NT2/D1 (cell line): ENCODE measurements at places on chromosomes 2 and 18.

- DNase-seq: no peak
These were observed 614 bp upstream of the COQ10B start for GRCh38 chr2:197452754-197453122.

DNA sequence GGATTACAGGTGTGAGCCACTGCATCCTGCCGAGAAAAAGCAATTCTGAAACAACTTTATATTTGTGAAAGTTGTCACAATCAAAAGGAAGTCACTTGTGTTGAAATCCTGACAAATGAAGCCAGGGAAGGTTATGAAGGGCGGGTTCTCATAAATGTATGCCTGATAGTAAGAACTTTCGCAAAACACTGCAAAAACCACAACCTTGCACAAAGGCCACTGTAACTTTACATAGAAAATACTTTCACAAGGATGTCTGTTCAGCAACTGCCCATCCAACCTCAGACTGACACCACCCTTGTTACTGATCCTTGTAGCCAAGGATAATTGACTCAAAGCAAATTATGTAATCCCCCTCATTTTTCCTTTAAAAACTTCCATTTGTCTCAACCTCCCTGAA lies 90.6 kb downstream of the SLC4A3 start:
- DNase-seq: no peak

GRCh38 chr2:204948822-204949221 lies 403.5 kb downstream of the PARD3B start:
- no peak for DNase-seq

DNA sequence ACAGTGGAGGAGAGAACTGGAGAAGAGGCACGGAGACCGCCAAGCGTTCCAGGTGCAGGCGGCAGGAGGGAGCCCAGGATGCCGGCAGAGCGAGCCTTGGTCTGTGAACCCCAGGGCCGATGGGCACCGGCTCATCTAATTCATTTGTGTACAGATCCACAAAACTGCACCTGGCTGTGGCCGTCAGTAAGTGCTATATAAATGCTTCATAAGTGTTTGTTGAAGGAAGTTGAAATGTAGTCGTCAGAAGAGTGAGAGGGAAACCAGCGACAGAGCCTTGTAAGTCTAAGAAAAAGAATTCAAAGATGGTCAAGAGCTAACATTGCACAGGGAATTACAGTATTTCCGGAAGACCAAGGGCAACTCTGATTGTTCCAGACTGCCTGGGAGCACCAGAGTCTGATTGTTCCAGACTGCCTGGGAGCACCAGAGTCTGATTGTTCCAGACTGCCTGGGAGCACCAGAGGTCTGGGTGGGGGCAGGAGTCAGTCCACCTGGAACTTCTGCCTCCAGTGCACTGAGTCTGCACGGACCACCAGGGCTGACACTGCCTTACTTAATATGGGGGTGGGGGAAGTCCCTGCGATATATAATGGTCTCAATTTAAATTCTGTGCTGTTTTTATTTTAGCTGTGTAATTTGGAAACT lies 112.3 kb downstream of the BCL2 start:
- DNase-seq: no peak

GRCh38 chr18:37122877-37123276 lies 293.9 kb downstream of the KIAA1328 start:
- DNase-seq: no peak

- no peak for DNase-seq
These were observed 11.6 kb upstream of the TGFA start for GRCh38 chr2:70565039-70565731.

DNA sequence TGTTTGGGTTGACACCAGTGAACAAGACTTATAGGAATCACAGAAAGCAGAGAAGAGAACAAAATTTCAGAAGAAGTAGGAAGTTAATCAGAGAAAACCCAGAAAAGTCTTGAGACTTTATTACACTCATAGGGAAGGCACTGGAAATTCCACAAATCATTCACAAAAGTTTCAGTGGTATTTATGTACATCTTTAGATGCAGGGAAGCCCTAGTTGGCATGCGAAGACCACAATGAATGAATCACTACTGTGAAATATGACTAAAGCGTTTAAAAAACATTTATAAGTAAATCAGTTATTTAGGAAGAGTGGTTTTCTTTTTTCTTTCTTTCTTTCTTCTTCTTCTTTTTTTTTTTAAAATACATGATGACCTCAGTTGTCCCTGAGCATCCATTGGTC lies 105.1 kb downstream of the NUP35 start:
- no peak for DNase-seq

DNA sequence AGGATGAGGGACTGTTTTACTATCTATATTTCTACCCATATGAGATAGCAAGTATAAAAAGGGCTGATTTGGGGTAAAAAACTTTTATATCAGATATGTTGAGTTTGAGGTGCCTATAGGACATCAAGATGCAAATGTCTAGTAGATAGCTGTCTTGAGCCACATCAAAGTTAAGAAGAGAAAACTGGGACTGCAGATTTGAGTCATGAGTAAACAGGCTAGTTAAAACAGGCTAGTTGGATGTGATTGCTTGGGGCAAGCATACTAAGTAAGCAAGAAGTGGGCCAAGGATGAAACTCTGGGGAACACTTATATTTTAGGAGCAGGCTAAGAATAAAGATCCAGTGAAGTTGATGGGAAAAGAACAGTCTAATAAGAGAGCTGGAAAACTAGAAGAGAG lies 2.8 kb upstream of the SCRN3 start:
- no peak for DNase-seq

- DNase-seq: no peak
These were observed 69.8 kb downstream of the CCBE1 start for GRCh38 chr18:59627414-59627813.

DNA sequence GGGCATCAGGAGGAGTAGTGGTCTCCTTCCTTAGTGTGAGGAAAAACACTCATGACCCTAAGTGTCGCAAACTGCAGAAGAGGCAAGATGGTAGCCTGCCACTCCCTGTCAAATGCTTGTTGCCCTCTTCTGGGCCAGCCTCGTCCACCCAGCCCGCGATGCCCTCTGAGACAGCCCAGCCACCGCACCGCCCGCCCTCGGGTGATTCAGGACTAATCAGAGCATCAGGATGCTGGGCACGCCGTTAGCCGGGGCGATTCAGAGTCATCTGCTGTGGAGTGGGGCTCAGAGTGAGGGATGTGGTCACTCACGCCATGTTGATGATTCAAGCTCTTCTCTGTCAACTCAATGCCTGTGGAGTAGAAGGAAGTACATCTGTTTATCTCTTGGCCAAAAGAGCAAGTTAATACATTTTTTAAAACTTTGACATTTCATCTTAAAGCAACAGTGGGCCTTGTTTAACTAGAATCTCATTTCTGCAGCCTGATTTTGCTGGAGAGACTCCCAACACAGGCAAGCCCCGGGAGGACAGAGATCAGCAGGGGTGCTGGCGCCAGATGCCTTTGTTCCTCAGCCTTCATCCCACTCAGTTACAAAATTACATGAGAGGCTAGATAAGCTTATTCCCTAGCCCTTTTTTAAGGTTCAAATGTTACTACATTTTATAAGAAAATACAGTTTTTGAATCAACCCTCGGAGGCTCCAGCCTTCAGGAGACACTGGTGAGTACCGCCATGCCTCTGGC lies 79.0 kb downstream of the TMEM18 start:
- no peak for DNase-seq

- DNase-seq: no peak
These were observed 114.5 kb downstream of the TTC27 start for GRCh38 chr2:32742376-32742775.

DNA sequence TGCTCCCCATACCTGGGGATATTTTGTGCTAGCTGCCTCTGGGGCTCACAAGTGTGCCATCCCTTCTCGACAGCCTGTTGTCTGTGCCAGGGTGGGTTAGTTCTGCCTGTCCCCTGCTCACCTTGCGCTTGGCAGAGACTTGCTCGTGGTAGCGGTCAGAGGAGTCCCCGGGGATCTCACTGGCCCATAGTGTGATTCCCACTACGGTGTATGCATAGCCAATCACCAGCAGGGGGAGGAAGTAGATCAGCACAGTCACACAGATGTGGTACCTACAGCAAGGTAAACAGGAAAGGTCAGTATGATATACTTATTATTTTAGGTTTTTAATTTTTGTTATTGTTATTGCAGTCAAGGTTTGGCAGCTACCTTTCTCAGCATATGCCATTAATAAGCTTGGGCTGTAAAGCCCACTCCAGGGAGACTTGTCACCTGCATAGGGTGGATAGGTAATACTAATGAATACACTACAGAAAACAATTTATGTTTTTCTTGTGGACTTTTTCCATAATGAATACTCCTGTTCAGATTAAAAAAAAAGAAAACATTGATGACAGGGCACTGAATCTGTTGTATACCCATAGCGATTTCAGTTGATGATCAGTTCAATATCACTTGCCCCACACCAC lies 95.2 kb downstream of the POLE4 start:
- DNase-seq: peak; percentile 52

GRCh38 chr2:9741110-9741509 lies 102.2 kb upstream of the TAF1B start:
- no peak for DNase-seq

DNA sequence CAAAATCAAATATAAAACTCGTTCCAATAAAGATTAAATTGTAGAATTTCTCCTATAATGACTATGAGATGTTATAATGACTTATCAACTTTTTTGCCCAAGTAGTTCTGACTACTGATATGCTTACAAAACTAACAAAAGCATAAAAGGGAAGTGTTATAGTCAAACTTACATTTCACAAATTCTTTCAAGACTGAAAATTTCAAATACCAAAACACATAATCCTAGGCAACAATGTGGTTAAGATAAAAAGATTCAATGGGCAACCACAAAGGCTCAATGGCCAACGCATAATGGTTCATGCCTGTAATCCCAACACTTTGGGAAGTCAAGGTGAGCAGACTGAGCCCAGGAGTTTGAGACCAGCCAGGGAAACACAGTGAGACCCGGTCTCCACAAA lies 135.7 kb downstream of the USP34 start:
- DNase-seq: no peak

DNA sequence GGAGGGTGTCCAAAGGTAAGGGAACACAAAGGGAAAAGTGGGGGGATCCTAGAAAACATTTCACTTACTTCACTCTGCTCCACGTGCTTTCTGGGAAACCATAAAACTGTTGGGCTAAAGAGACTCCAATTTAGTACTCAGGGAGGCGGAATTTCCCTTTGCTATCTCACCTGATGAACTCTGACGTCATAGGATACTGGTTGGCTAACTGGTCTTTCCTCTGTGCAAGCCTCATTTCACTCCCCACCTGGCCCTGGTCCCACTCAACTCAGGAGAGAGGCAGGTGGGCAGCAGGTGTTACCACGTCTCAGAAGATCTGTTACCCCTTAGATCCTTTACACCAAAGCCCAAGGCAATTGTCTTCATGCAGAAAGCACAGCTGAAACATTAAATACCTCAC lies 51.8 kb upstream of the PMAIP1 start:
- no peak for DNase-seq

DNA sequence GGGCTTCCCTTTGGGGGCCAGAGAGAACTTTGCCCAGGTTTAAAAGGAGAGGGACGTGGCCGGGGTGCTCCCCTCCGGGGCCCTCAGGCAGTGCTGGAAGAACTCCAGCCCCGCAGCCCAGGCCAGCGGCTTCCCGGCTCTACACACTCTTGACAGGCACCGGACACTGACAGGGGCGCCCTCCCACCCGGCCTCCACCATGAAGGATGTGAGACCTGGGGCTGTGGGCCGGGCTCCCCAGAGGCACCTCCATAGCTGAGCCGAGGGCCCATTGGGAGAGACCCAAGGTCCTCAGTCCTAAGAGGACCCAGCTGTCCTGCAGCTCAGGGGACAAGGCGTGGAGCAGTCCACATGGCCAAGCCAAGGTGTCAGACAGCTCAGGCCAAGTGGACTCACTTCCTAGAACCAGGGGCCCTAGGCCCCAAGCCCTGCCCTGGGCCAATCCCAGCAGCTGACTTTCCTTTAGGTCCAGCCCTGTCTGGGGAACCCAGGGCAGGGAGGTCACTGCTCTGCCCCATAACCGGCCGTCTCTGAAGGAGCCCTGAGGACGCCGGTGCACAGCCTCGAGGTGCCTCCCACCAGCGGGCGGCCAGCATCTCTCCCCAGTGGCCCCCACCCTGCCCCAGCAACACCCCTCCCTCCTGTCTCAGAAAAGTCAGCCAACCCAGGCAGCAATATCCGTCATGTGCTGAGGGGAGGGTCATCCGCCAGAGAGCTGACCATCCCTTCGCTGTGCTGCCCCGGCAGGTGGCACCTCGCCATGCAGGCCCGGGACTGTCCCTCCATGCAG lies 51.8 kb downstream of the BIN1 start:
- DNase-seq: no peak

- DNase-seq: no peak
These were observed 20.7 kb downstream of the IGFBP2 start for GRCh38 chr2:216653931-216654365.

- DNase-seq: no peak
These were observed 1517.5 kb upstream of the ZEB2 start for GRCh38 chr2:146037334-146037870.

- DNase-seq: no peak
These were observed 33.2 kb downstream of the FRZB start for GRCh38 chr2:182833084-182833854.

- no peak for DNase-seq
These were observed 39.8 kb upstream of the ZEB2 start for GRCh38 chr2:144559681-144560080.

DNA sequence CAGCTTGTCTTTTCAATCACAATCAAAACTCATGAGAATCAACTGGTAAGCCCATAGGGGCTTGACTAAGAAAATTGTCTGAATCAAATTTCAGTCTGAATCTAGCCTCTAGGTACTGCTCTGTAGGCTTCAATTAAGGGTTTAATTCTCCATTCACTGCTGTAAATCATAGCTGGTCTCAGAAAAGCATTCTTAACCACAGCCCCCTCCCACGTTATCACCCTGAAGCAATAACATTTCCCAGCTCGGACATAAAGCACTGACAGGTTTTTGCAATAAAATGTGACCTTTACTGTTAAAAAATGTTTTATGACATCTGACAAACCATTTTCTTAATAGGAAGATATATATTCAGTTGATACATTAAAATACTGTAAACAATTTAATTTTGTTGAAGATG lies 55.0 kb downstream of the LRP1B start:
- no peak for DNase-seq

GRCh38 chr18:49898421-49898820 lies 85.1 kb upstream of the ACAA2 start:
- DNase-seq: peak; percentile 36

DNA sequence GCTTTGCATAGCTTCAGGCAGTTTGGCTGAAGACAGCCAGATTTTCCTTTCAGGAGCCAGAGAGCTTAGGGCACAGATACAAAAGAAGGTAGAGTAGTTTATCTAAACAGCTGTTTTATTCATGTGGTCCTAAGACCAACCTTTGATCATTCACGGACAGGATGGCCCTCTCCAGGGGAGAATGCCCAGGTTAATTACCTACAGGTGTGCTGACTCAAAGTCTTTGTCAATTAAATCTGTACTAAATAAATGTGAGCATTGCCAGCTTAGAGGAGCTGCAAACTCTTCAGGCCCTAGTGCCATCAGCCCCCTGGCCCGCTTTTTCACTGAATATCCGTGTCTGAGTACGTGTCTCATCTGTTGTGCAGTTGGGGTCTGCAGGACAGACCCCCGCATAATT lies 554.7 kb downstream of the NUP35 start:
- DNase-seq: no peak

- DNase-seq: no peak
These were observed 222.1 kb downstream of the MTX2 start for GRCh38 chr2:176491172-176491904.

GRCh38 chr2:137287913-137288639 lies 522.7 kb downstream of the THSD7B start:
- no peak for DNase-seq

GRCh38 chr18:48605408-48605845 lies 66.6 kb downstream of the CTIF start:
- peak; percentile 47 for DNase-seq

GRCh38 chr2:230812033-230812432 lies 52.7 kb upstream of the ITM2C start:
- no peak for DNase-seq

- peak; percentile 18 for DNase-seq
These were observed 164.0 kb upstream of the MYO3B start for GRCh38 chr2:170013802-170014551.
